A673 (cell line): ENCODE measurements at places on chromosomes 13 and 19. TPM values are rescaled to one million over a fixed set of nuclear protein-coding genes. Genes with fewer than 3 reads are reported as not detected.

DNA sequence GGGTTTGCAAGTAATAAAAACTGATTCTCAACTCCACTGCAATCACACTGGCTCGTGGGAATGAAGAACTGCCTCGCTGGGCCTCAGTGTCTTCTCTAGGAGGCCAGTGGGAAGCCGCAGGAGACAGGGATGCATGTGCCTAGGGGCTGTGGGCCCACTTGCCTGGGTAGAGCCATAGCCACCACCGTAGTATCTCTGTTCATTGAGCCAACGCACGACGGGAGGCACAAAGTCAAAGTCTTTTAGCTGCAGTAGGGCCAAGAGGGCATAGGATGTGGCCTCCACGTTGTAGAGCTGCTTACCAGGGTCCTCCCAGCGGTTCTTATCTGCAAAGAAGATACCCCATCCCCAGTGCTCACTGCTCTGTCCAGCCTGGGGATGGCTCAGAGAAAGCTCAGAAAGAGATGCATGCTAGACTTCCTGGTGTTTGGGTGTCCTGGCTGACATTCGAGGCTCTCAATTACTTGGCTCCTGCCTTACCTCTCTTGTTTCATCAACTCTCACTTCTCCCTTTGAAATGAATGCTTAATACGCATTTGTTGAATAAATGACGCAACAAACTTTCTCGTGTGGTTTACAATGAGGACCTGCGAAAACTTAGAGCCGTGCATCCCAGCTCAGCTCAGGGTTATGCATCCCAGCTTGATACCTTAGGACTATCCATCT lies 16.1 kb upstream of the TNFSF14 start:
- DNase-seq = no peak

DNA sequence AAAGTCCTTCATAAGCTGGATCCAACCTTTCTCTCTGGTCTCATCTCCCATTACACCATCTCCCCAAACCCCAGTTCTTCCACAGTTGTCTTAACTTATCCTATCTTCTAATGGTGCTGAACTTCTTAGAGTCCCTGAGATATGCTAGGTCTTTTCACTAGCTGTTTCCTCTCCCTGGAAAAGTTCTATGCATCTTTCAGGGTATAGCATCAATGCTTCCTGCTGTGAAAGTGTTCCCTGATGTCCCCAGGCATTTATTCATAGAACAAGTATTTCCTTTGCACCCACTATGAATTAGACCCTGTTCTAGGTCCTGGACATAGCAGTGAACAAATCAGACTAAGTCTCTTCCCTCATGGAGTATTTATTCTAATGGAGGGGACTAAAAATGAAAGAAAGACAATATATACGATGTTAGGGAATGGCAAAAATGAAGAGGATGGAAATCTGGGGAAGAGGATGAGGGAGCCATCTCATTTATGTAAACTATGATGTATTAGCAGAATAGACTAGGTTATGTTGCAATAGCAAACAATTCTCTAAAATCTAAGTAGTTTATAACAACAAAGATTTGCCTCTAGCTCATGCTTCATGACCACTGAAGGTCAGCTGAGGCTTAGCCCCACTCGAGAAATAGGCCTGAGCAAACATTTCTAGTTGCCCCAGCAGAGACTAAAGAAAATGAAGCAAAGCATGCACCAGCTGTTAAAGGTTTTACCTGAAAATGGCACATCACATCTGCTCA lies 120.0 kb downstream of the CYSLTR2 start:
- DNase-seq = no peak

DNA sequence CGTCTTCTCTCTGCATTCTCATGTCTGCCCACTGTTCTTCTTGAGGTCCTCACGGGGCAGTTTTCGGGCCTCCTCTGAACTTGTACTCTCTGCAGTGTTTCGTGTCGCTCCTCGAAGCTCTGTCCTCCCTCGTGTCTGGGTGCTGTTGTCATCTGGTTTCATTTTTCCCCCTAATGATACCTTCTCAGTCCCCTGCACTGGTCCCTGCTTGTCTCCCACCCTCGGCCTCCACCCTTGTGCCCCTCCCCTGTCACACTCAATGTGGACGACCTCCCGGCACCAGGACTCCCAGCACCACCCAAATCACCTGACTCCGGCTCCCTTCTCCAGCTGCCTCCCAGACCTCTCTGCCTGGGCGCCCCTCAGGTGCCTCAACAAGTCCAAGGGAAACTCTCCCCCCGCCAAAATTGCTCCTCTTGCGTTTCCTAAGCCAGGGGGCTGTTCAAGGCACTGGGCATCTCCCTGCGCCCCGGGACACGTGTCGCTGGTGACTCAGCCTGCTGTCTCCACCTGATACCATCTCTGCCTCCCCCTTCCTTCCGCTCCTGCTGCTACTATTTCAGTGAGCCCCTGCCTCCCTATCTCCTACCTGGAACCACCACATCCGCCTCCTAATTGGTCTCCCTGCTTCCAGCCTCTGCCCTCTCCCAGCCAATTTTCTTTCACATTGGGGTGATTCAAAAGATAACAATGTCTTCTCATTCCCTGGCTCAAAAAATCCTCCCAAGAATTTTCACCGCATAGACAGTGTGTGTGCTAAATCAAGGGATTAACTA lies 49.5 kb downstream of the RFX2 start:
- DNase-seq = no peak

DNA sequence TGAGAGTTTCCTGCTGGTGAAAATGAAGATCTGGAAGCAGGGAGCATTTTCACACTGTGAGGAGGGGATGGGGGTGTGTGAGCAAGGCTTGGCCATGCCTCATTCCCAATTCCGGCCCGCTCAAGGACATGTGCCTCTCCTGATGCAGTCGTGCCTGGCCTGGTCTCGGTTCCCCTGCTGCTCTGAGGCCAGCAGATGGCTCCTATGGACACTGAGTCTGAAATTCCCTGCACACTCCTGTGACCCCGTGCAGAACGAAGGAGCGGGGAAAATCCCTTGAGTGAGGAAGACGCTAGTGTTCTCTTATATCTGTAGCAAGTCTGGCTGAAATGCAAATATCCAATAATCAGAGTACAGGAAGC lies 363 bp upstream of the ZNF763 start:
- DNase-seq = no peak

DNA sequence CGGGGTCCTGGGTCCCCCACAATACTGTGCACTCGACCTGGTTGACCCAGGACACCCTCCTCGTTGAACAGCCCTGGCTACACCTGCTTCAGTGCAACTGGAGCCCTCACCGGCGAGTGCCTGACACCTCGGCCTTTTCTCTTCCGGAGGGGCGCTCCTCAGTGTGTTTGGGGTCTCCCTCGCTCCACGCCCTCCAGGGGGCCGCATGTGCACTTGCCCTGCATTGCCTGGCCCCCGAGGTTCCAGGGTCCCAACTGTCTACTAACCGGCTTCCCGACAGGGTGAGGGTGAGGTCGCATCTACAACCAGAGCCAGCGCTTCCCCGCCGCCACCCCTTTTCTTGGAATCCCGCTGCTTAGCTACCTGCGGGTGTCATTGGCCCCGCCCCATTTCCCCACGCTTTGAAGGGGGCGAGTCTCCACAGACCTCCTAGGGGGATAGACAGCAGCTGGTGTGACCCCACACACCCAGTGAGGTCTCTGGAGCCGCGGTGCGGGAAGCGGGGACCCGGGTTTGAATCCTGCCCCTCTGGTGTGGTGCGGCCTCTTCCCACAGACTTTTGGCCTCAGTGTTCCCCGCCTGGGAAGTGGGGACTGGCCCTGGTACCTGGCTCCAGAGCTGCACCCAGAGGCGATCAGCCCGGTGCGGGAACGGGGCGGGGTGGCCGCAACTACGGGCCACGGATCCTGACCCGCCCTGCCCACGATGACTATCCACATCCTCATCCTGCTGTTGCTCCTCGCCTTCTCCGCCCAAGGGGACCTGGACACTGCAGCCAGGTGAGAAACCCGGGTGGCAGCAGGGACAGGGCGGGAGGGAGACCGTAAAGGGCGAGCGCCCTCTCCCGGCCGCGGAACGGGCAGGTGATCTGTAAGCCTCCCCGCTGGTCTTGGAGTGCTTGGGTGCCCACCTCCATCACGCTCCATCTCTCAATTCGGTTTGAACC lies at the start of gene ADM5:
Gene ADM5 (plus strand): TSS at position 462 of the 946 bp plus-strand sequence. CDS start 244 bp downstream, at position 706.
- peak; percentile 52 for DNase-seq

DNA sequence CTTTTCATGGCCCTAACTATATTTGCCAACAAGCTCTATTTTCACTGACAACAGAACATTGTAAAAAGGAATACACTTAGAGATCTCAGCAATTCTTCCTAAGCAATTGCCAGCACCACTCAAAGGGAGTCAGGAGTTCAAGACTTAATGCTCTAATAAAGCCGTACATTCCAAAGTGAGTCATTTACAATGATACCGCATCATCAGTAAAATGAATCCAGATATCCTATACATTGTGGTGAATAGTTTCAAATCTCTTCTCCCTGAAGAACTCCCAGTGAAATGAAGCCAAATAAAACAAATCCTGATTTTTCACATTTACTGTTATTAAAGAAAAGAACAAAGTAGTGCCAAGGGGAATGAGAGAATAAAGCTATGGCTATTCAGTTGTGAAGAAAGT lies 2898.7 kb upstream of the PCDH20 start:
- peak; percentile 14 for DNase-seq

- peak; percentile 52 for DNase-seq
These were observed 25.2 kb upstream of the ZNF845 start for GRCh38 chr19:53308339-53308811.

- peak; percentile 27 for DNase-seq
These were observed 661.0 kb downstream of the SLITRK1 start for GRCh38 chr13:83221256-83221655.

- DNase-seq = no peak
These were observed 57.4 kb downstream of the PSPC1 start for GRCh38 chr13:19725320-19725719.

DNA sequence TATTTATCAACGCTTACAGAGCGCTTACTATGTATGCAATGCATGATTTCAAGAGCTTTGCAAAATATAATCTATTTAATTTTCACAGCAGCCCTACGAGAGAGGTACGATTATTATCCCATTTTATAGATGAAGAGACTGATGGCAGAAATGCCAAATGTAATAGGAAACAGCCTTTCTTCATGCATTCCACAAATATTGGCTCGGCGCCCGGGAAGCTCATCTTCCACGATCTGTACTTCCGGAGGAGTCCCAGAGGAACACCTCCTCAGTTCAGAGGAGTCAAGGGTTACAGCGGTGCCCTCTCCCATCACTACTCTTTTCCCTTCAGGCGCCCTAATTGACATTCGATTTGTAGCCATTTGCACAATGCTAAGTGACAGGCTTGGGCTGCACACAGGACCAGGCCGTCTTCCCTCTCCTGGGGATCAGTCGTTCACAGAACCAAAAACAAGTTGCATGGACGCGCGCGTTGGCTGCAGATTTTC lies 1.1 kb upstream of the ARHGAP35 start:
- DNase-seq = peak; percentile 98

DNA sequence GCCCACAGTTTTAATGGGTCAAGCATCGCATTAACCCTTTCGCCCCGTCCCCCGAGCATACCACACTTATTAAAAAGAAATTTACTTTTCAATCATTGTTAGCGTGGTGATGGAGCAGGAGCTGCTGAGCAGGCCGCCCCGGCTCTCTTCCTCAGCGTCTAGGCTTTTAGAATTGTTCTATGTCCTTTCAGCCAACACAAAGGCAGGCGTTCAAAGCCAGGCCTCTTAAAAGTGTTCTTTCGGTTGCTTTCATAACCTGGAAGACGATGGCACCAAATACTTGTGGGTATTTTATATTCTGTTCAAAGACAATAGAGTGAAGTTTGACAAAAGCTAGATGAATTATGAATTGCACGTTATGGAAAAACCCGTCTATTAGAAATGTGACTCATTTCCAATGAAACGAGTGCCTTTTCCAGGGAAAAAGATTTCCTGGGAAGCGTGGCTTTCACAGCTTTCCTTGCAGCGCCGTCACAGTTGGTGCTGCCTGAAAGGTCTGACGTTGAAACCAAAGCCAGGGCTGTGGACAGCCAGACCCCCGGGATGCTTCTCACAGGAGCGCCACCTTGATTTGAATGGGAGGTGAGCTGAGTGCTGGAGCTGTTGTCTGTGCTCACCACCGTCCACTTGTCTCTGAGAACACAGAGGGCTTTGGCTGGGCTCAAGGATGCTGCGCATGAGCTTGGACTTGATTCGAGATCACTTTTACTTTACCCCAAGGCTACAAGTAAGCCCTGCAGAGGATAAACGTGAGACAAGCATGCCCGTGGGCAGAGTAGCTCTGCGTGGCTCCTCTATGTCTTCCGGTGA lies 78.8 kb downstream of the SOX1 start:
- DNase-seq = no peak

DNA sequence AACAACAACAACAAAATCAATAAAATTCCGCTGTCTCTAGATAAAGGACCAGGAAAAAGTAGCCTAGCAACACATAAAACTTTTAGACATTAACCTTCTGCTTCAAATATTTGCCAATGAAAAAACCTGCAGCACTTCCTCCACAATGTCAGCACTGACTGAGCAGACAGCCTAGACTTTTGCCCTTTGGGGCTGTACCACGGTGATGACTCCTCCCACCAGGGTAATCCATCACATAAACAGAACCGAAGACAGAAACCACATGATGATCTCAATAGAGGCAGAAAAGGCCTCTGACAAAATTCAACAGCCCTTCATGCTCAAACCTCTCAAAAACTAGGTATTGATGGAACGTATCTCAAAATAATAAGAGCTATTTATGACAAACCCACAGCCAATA lies 30.2 kb upstream of the TRPC4 start:
- DNase-seq = no peak

- DNase-seq = no peak
These were observed 14.6 kb upstream of the DIAPH3 start for GRCh38 chr13:60178327-60178726.

DNA sequence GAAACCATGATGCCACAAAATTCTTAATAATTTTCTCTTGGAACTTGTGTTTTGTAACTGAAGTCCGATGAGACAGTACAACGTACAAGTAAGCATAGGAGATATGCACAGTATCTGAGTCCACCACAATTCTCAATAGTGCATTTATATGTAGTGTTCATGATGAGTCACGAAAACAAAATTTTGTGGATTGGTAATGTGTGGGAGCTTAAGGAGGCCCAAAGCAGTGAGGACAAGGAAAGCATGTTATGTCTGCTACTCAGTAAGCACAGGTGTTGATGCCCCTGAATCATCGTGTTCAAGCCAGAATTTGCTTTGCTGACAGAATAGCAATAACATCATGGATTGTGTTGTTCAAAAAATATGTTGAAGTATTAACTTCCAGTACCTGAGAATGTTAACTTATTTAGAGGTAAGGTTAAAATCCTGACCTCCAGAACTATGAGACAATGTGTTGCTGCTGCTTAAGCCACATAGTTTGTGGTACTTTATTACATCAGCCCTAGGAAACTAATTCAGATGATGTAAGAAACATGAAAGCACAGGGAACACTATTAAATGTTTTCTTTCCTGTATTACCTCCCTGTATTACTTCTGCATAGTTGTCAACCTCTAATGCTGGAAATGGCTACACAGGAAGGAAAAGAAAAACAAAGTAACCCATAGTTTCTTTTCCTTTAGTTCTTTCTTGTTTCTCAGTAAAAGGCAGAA lies 201.3 kb downstream of the SLITRK6 start:
- DNase-seq = no peak

- no peak for DNase-seq
These were observed 3.5 kb downstream of the ELANE start for GRCh38 chr19:855566-856120.

Gene ZNF728
- total RNA-seq = not detected in 2 replicates

Gene GFY
- total RNA-seq = not detected in 2 replicates

Gene RGS9BP
- total RNA-seq = 0.13 and 0.15 TPM in 2 replicates

Gene PSG1
- not detected in 2 replicates for total RNA-seq

Gene ABHD8
- 11.0 and 16.8 TPM in 2 replicates for total RNA-seq

Gene LILRB3
- not detected in 2 replicates for total RNA-seq

Gene ATP8B3
- total RNA-seq = 8.7 and 10.7 TPM in 2 replicates
